Chondrocyte (in vitro differentiated cells): ENCODE measurements at places on chromosomes 11 and 22. TPM values are rescaled to one million over a fixed set of nuclear protein-coding genes. Genes with fewer than 3 reads are reported as not detected.

The SDF2L1 gene
- 21.2 to 28.4 TPM (median 26.0 TPM) in 3 replicates for total RNA-seq

The LRRC75B gene
- 5.6 to 13.0 TPM (median 8.6 TPM) in 3 replicates for total RNA-seq

DNA sequence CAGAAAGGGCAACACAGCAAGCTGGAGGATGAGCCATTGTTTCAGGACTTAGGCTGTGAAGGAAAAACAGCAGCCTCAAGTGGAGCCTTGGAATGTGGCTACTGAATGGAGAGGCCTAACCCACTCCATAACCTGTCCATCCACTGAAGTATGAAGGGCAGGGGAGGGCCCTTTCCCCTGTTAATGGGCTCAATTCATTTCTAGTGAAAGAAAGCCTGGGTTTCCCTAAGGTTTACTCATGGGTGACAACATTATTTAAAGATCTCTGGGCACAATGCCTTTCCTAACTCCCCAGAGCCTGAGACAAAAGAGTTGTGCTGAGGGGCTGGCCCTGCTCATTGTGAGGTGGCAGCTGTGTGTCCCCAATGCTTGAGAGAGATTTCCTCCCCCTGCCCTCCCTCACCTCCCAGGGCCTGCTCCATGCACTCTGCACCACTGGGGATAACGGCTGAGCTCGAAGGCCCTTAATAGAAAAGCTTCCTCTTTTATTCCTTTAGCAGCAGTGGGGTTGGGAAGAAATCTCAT, 83.8 kb downstream of the ME3 start:
- H3K27ac ChIP-seq = no peak overlapping the region
- no peak overlapping the region for H3K4me3 ChIP-seq
- H3K4me1 ChIP-seq = peaks cover 23% of the 10 kb centered on the region
- H3K36me3 ChIP-seq = no peaks in the 10 kb centered on the region

GRCh38 chr11:63985812-63986155, 454 bp upstream of the OTUB1 start:
- no peak for DNase-seq
- peaks cover 25% of the 10 kb centered on the region for H3K4me1 ChIP-seq
- peak overlapping the region; percentile 89 for H3K4me3 ChIP-seq
- H3K27me3 ChIP-seq = no peaks in the 10 kb centered on the region
- peak overlapping the region; percentile 98 for H3K27ac ChIP-seq

- H3K27me3 ChIP-seq = no peaks in the 10 kb centered on the region
- H3K27ac ChIP-seq = no peak overlapping the region
Measured at GRCh38 chr11:8234425-8234821, 29.3 kb downstream of the LMO1 start.

DNA sequence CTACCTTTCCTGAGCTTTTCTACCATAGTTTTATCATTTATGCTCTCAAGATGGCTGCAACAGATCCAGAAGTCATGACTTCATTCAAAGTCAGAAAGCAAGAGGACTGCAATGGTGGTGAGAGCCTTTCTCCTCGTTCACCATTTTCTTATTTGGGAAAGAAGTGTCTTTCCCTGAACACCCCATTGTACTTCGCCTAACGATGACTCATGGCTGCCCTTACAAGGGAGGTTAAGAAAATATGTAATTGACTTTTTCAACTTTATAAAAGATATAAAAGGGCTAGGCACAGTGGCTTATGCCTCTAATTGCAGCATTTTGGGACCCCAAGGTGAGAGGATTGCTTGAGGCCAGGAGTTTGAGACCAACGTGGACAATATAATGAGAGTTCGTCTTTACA, 541.7 kb downstream of the METTL15 start:
- no peak overlapping the region for H3K4me3 ChIP-seq
- no peak for DNase-seq
- H3K27me3 ChIP-seq = no peaks in the 10 kb centered on the region
- H3K36me3 ChIP-seq = peaks cover 8% of the 10 kb centered on the region
- no peak overlapping the region for H3K27ac ChIP-seq

- peaks cover 2% of the 10 kb centered on the region for H3K36me3 ChIP-seq
- H3K4me1 ChIP-seq = peaks cover 16% of the 10 kb centered on the region
- H3K4me3 ChIP-seq = peak overlapping the region; percentile 85
- no peak for DNase-seq
Measured at GRCh38 chr11:122984186-122985011, 2.8 kb upstream of the BSX start.
